ENCODE measurements at places on chromosomes 16 and 17.

GRCh38 chr16:83128041-83128440 lies 501.3 kb downstream of the CDH13 start:
- DNase-seq: no peak

DNA sequence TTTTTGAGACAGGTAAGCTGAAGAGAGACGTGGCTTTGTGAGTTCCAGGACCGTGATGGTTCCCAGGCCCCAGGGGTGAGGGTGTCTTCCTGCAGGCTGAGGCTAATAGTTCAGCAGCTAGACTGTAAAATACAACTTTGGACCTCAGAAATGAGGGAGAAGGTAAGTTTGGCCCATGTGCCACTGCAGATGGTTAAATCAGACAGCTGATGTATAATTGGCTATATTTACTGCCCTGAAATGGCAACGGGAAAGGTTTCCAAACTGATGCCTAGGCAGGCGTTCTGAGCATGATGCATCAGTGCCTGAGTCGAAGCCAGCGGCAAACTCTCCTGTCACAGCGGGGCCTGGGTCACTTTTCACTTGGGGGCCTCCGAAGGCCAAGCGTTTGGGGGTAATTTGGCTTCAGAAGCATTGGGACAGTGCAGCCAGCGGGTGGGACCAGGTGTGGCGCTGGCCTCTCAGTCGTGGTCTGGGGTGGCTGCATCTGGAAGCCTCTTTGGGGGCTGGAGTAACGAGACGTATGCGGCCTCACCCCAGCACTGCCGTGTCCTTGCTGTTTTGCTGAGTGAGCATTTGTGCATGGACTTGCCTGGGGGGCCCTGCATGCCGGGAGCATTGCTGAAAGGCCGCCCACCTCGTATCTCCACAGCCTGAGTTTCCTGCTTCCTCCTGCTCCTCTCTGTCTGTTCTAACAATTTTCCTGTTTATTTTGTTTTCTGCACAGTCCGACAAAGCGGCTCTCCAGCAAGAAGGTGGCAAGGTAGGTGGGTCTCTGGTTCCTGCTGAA lies 31.2 kb upstream of the CAPN15 start:
- DNase-seq: no peak

DNA sequence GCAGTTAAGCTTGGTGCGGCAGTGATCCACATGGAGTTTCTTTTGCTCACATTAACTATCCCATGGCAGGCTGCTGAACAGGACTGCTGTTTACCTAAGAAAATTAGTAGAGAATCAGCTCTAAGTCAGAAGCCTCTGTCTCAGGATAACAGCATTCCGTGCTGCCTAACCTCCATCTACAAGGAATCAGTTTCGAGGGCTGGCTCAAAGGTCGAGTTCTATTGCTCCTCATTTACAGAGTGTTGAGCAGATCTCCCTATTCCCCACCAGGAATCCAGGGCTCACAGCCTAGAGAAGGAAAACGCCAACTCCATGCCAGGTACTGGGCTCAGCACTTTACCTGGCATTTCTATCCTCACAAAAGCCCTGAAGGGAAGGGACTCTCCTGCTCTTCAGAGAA lies 9.9 kb downstream of the GINS2 start:
- no peak for DNase-seq

DNA sequence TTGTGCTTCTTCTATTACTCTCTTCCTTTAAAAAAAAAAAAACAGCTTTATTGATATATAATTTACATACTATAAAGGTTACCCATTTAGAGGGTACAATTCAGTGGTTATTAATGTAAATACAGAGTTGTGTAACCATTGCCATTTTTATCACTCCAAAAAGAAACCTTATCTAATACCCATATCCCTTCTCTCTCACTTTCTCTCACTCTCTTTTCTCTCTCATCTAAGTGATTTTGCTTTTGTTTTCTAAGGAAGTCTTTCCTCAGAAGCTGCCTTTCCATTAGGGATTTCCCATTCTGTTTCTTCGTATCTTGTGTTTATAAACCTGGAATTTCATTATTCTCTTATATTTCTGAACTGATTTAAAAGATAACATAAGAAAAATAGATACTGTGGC lies 55.5 kb downstream of the NFAT5 start:
- no peak for DNase-seq

GRCh38 chr16:48459167-48459566 lies 74.0 kb upstream of the SIAH1 start:
- DNase-seq: no peak

DNA sequence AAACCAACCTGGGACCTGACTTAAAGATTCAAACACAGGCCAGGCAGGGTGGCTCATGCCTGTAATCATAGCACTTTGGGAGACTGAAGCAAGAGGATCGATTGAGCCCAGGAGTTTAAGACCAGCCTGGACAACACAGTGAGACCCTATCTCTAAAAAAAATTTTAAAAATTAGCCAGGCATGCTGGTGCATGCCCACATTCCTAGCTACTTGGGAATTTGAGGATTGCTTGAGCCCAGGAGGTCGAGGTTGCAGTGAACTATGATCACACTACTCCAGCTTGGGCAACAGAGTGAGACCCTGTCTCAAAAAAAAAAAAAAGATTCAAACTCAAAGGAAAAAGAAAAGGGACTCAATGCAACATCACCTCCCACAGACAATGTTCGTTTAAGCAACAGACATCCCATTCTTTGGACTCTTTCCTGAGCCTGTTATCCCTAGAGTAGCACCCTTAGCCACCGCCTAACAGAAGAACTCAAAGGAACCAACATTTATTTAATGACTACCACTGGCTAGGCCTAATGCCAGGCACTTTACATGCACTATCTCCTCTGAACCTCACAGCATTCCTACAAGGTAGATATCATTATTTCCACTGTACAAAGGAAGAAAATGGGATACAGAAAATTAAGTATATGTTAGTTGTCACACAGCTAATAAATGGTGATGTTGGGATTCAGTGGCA lies 12.7 kb downstream of the MYO18A start:
- DNase-seq: no peak

- no peak for DNase-seq
These were observed 96.8 kb downstream of the BRIP1 start for GRCh38 chr17:61766520-61766919.

DNA sequence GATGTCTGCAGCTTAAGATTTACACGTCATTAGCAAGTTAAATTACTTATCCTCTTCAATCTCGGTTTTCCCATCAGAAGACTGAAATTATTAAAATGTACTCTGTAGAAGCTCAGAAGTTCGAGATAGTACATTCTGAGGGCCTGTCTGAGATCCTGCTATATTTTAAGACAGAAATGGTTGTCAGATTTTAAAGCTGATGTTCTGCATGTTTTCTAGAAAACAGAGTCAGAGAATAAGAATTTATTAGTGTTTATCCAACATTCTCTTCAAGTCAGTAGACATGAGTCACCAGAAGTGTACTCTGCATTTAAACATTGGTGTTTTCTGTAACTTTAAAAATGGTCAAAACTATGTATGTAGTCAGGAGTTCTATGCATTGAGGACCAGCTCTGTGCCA lies 155.2 kb upstream of the MYOCD start:
- no peak for DNase-seq

GRCh38 chr17:1492249-1493206 lies at the start of gene MYO1C:
Gene MYO1C (minus strand): TSS chr17:1492686. CDS start chr17:1492487, 199 bp downstream.
- DNase-seq: no peak

- DNase-seq: no peak
These were observed 76.7 kb downstream of the PLD6 start for GRCh38 chr17:17129466-17129865.
